ENCODE measurements at places on chromosomes 5 and 9.

- no peak for DNase-seq
Measured at GRCh38 chr9:107029146-107029545, 166.2 kb downstream of the ZNF462 start.

DNA sequence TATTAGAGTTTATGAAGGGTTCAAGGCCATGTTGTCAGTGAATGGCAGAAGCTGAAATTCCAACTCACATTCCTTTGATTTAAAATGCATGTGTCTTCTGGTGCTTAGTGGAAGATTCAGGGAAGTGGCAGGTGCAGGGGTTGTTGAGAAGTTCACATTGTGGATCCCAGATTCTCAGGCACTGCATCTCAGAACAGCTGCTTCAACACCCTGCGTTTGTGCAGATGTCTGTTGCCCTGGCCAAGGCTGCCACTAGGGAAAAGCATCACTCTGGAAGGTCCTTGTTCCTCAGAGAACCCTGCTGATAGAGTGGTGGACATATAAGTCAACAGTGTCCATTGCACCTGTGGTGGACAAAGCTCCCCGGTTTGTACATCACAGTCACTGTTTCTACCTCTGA lies 162.7 kb downstream of the PAPPA start:
- DNase-seq = no peak

- DNase-seq = no peak
Measured at GRCh38 chr9:127968042-127968441, 12.7 kb downstream of the EEIG1 start.

DNA sequence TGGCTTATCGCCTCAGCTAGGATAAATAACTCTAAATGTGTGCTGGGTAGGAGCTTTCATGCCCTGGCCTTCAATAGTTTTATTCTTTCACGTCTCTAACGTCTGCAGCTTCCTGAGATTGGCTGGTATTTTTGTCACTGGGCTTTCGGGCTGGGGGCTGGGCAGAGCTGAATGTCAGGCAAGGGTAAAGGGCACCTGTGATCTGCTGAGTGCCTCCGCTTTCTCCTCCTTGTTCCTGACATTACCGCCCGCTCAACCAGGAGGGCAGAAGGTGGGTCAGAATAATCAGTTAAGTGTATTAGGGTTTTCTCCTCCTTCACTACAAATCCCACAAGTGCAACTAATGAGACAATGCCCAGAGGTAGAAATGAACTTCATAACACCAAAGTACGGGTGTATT lies 216.6 kb downstream of the TSSK1B start:
- no peak for DNase-seq

GRCh38 chr9:107782789-107783188 lies 293.2 kb upstream of the KLF4 start:
- DNase-seq = no peak

GRCh38 chr9:73223594-73223993 lies 71.9 kb downstream of the ANXA1 start:
- DNase-seq = no peak

DNA sequence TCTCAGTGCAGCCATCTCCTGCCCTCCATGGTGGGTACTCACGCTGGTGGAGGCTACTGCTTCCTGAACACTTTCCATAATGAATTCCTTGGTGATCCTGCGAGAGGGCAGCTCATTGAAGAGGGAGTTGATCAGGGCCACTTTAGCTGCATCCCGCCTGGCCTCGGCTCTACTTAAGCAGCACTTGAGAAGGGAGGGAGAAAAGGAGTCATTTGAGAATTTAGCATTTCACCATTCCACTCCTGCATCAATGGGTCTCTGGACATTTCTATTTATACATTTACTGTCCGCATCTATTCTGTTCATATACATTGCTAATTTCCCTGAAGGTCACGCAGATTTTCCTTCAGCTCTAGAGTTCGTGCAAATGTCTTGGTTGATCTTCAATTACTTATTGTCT lies 35.1 kb downstream of the LIX1 start:
- DNase-seq = no peak

GRCh38 chr9:118444403-118444802 lies 740.2 kb downstream of the TLR4 start:
- no peak for DNase-seq

DNA sequence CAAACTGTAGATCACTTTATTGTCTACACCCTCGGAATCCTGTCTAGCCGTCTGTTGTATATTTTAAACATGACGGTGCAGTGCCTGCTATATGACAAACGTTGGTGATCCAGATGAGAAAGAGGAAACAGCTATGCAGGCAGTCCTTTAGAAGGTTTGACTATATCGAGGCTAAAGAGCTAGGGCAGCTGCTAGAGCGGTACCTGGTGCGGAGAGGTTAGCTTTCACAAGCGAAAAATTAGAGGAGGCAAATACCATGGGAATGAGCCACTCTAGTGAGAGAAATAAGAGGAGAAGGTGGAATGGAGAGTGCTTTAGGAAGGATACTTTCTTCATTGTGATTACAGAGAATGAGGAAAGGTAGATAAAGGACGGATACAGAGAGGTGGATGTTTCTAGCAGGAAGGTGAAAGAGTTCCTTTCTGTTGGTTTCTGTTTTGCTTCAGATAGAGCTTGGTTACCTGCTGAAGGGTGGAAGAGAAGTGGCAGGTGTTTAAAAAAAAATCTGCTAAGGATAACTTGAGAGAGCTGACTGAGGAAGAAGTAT lies 959 bp upstream of the FBXL17 start:
- no peak for DNase-seq

DNA sequence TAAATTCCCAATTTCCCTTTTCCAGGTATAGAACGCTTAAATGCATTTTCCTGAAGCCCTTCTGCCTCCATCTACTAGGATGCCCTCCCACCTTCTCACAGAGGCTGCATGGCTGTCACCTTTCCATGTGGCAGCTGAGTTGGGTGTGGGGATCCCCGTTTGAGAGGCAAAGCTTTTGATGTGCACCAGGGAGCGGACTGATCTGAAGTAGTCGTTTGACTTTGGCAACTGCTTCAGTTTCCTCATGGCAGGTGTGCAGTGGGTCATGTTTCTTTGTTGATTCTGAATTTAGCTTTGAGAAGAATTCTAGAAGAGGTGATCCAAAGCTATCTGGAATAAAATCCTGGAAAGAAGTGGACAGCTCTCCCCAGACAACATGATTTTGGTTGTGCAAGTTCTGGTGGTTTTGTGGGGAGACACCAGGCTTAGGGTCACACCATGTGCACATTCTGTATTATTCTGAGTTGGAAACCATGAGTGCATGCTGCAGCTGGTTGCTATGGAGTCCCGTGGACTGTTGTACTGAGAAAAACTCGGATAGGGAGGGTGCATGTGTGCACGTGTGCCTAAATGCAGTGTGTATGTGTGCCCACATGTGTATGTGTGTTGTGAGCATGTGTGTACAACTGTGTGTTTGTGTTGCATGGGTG lies 63.5 kb downstream of the GADD45G start:
- no peak for DNase-seq

- DNase-seq = no peak
Measured at GRCh38 chr9:17628624-17629023, 49.8 kb downstream of the SH3GL2 start.

DNA sequence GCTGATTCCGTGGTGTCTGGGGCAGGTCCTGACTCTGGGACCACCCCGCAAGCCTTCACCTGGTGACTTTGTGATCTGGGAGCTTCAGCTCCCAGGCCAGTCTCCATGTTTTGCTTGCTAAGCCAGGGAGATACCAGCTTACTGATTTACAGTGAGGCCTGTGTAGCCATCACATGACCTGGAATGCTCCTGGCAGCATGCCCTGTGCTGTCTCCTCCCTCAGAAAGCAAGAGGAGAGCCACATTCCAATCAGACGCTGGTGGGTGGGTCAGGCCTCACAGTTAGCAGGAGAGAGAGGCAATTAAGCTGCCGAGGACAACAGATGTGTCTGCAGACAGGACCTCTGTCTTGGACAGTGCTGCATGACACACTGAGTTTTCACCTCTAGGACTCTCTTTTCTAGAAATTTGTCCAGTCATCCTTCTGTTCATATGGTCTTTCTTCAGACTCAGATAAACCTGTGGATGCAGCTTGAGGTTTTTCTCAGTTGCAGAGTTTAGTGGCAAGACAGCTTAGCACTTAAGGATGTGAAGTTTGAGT lies 24.4 kb upstream of the GRPEL2 start:
- peak; percentile 24 for DNase-seq
